ENCODE measurements at places on chromosomes 16 and 17.

DNA sequence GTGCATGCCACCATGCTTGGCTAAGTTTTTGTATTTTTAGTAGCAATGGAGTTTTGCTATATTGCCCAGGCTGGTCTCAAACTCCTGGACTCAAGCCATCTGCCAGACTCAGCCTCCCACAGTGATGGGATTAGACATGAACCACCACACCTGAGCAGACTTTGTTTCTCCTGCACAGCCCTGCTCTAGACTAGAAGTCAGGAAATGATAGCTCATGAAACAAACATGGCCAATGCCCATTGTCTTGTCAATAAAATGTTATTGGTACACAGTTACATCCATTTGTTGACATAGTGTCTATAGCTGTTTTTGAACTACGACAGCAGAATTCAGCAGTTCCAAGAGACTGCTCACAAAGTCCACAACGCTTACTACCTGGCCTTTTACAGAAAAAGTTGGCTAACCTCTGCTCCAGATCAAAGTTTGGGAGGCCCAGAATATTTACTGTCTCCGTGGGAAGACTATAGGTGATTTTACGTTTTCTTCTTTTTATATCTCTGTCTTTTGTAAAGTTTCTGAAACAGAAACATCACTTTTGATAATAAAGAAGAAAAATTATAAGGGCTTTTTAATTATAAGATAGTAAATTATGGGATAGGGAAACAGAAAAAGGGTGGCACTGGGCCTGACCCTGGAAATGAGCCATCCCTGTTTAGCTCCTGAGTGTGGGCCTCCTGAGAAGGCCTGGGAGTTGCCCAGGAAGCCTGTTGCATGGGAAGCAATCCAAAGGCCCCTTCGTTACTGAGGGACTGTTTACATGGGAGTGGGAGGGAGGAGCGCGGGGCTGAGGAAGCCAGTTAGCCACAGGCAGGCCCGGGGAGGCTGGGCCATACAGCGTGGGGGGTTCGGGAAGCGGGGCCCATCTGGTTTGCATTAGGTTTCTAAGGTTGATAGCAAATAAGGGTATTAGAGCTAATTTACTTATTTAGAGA, 201.5 kb downstream of the IRF8 start:
- peaks cover 5% of the 10 kb centered on the region for H3K27me3 ChIP-seq
- no peak overlapping the region for H3K4me3 ChIP-seq
- no peaks in the 10 kb centered on the region for H3K36me3 ChIP-seq
- no peak for DNase-seq
- H3K27ac ChIP-seq = no peak overlapping the region
- H3K4me1 ChIP-seq = no peaks in the 10 kb centered on the region

- peaks cover 10% of the 10 kb centered on the region for H3K4me1 ChIP-seq
- H3K4me3 ChIP-seq = no peak within 1 kb of the TSS
- no peak within 1 kb of the TSS for H3K27ac ChIP-seq
These were observed at the start of gene EPN3 for GRCh38 chr17:50532452-50533024. TSS of gene EPN3 (plus strand) at chr17:50532735. CDS start at chr17:50536557, 3,822 bp downstream.

DNA sequence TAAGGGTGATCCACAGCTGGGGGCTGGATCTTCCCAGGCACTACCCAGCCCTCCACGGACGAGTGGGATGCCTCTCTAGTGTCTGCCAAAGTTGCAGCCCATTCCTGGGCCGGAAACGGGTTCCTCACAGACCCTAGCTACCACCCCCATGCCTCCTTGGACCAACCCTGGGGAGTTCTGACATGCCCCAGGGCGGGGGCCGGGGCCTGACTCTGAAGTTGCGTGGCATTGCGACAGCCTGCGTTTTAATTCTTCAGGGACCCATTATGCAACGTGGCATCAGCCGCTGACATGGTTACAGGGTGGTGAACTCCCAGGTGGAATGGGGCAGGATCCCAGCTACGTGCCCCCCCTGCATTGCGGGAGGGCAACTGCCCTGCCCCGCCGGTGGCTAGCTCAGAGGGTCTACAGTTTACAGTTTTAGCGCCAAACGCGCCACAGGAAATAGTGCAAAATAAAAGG, 2.7 kb downstream of the CBX4 start:
- H3K27ac ChIP-seq = no peak overlapping the region
- peaks cover 16% of the 10 kb centered on the region for H3K36me3 ChIP-seq
- no peak for DNase-seq
- peak overlapping the region; percentile 99 for H3K4me3 ChIP-seq
- peaks cover 8% of the 10 kb centered on the region for H3K27me3 ChIP-seq

- peaks cover 10% of the 10 kb centered on the region for H3K36me3 ChIP-seq
- H3K4me3 ChIP-seq = no peak overlapping the region
- H3K27me3 ChIP-seq = no peaks in the 10 kb centered on the region
- H3K27ac ChIP-seq = peak overlapping the region; percentile 42
- no peak for DNase-seq
- H3K4me1 ChIP-seq = peaks cover 12% of the 10 kb centered on the region
These were observed 13.8 kb downstream of the NDUFAF8 start for GRCh38 chr17:81252987-81253329.

DNA sequence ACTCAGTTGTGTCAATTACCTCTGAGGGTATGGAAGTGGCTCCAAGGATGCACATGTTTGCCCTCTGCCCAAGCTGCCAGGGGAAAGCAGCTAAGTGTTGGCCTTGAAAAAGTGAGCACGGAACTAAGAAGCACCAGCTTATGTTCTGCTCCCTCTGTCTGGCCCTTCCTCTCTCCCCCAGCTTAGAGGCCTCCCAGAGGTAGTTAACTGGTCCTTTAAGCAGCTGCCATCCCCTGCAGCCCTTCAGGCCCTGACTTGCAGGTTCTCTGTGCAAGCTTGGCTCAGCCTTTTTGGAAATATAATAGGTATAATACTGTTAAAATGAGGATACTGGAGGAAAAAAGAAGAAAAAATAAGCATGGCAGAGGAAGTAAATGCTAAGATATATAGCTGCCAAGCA, 7.0 kb upstream of the UBE2Z start:
- DNase-seq = no peak
- no peaks in the 10 kb centered on the region for H3K27me3 ChIP-seq
- H3K4me1 ChIP-seq = no peaks in the 10 kb centered on the region
- H3K36me3 ChIP-seq = peaks cover 3% of the 10 kb centered on the region
- H3K27ac ChIP-seq = no peak overlapping the region
- H3K4me3 ChIP-seq = no peak overlapping the region

All from memory B cell (primary cell).